ENCODE measurements at places on chromosomes 3 and 15.

GRCh38 chr3:61454801-61455200, 106.6 kb upstream of the PTPRG start:
- DNase-seq: no peak

- DNase-seq: no peak
Measured at GRCh38 chr3:178629430-178630178, 93.4 kb downstream of the KCNMB2 start.

DNA sequence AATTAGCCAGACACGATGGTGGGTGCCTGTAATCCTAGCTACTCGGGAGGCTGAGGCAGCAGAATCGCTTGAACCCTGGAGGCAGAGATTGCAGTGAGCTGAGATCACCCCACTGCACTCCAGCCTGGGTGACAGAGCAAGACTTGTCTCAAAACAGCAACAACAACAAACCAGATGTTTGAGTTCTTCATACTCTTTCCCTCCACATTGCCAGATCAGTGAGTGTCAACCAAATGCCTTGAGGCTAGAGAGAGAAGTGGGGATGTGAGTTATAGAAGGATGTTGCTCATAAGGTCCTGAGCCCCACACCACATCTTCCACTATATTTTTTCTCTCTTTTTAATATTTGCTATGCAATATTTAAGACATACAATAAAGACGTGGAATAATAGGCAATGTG, 19.8 kb downstream of the MAPKBP1 start:
- DNase-seq: no peak

DNA sequence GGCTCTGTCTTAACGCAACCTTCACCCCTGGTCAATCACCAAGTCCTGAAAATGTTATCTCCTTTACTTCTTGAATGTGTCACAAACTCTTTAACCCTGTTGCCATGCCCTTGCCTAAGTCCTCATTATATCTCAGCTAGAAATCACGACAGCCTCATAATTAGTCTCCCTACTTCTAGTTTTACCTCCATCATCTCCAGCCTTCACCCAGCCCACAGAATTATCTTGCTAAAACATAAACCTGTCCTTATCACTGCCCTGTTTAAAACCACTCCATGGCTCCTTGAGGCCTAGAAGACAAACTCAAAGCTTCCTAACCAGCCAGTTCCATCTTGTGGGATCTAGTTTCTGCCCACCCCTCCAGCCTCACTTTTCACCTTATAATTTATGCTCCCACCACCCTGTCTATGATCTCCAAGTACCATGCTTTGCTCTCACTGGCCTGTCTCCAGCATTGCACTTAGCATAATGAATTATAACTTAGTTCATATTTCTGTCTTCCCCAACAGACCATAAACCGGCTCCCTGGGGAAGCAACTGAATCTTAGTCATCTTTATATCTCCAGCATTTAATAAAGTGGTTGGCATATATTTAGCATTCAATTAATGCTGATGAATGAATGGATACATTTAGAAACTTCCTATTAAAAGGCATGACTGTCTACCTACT, 39.2 kb downstream of the GPR176 start:
- DNase-seq: no peak

DNA sequence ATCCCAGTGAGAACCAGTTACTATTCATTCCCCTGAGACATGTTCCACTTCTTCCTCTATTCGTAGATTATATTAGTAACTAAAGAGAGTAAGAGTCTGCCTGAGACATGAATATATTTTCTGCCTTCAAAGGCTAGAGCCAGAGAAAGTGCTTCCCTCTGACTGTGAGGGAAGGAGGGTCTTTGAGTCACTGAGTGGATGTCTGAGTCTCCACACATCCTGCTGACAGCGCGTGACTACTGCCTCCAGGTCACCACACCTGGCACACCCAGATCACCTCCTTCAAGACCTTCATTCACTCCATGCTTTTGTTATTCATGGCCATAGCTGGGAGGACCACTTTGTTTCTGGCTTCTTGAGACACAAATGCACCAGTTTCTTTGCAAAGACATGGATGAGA, 135.6 kb downstream of the SOX2 start:
- DNase-seq: no peak

DNA sequence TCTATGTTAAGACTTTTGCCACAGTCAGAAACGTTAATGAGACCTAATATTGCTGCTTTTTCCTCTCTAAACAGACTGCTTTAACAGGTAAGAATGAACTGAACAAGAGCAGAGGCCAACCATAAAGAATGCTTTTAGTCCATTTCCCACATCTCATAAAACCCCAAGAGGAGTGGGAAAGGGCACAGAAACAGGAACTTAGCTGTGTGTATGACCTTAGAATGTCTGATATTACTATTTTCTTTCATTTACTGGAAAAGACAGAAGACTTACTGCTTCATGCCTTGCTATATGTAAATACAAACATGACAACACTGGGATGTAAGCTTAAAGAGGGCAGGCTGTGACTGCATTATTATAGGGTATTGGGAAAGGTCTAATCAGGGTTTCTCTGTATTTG, 115.0 kb downstream of the ISL2 start:
- DNase-seq: no peak

- DNase-seq: no peak
Measured at GRCh38 chr3:42665050-42665878, 11.8 kb downstream of the ZBTB47 start.

DNA sequence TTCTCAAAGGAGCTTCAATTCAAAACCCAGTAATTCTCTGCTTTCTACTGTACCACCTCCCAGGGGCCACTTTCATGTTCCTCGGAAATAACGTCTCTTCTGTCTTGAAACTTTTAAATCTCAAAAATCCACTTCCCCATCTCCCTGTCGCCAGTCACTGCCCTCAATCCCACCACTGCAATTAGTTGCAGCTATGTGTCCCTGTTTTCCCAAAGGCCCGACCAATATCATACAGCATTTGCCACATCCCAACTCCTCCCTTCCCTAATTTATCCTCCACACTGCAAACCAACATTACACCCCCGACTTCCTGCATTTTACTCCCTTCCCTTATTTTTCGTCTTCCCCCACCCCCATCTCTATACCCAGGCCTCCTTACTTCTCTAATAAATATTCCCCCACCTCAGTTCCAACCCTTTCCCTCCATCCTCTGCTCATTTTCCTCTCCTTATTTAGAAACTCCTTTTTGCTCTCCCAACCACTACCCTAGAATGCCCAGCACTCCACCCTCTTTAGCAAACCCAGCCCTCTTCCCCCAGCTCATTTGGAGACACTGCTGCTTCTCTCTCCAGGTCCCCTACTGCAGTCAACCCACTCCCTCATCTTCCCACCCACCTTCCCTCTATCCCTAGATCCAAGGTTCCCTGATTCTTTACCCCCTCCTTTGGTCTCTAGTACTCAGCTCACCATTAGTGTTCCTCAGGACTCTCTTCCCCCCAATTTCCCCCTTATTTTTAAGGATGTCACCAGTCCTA, 1.1 kb downstream of the NPTN start:
- peak; percentile 51 for DNase-seq

- DNase-seq: peak; percentile 47
Measured at GRCh38 chr3:112132975-112133448, at the start of gene GCSAM. Gene GCSAM (minus strand): TSS chr3:112133248. CDS start chr3:112133120, 128 bp downstream.

GRCh38 chr3:149790268-149790667, 2.1 kb downstream of the ANKUB1 start:
- no peak for DNase-seq

- DNase-seq: no peak
Measured at GRCh38 chr3:13850161-13850945, 29.5 kb downstream of the WNT7A start.

DNA sequence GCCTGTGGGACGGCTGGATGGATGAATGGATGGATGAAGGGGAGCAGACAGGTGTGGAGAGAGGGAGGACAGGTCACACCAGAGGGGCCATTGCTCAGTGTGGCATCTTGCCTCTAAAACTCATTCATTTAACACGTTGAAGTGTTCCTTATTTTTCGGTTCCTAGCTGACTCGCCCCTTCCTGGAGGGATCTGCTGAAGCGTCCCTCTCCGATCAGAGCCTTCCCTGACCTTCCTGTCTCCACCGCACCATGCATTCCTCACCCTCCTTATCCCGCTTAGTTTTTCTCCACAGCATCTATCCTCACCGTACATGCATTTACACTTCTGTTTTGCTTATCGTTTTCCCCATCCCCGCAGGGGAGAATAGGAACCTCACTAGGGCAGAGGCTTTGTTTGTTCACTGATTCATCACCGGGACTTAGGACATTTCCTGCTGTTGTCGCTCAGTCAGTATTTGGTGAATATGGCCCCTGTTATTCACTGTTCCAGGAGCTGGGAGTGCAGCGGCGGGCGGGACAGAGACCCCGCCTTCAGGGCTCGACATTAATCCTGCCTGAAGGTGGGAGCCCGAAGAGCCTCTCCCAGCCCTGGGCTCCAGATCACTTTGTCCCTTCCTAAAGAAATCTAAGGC, 32.0 kb downstream of the FOXL2 start:
- no peak for DNase-seq

DNA sequence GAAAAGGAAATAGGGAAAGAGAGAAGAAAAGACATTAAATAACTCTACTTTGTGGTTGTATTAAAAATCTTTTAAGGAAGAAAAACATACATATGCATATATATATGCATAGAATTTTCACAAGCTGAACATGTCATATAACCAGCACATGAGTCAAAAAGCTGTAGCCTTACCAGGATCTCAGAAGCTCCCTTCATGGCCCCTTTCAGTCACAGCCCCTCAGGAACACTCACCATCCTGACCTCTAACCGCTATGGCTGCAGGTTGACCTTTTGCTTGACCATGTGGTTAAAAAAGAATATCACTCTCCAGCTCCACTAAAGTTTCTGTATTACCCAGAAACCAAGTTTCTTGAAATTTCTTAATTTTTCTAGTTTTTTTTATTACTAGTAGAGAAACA, 103.4 kb downstream of the CHST2 start:
- DNase-seq: no peak

- DNase-seq: peak; percentile 68
Measured at GRCh38 chr15:45714590-45715488, 80.0 kb downstream of the SQOR start.

GRCh38 chr15:44427756-44428724, 611 bp downstream of the CTDSPL2 start:
- DNase-seq: peak; percentile 76

DNA sequence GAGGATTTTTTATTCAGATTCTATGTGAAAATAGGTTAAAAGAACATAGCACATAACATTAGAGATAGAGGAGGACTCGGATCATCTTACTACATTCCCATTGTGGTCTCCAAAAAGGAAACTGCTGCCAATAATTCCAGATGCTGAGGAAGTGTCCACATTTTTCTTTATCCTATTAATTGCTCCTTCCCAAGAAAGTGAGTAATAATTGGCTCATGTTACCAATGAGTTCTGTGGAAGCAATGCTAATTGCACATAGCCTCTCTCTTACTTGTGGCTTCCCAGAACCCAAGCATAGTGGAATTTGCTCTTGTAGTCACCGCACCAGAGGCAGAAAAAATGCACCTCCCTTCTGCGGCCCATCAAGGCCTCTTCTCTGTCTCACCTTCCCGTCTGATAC, 208.4 kb downstream of the PLOD2 start:
- no peak for DNase-seq

DNA sequence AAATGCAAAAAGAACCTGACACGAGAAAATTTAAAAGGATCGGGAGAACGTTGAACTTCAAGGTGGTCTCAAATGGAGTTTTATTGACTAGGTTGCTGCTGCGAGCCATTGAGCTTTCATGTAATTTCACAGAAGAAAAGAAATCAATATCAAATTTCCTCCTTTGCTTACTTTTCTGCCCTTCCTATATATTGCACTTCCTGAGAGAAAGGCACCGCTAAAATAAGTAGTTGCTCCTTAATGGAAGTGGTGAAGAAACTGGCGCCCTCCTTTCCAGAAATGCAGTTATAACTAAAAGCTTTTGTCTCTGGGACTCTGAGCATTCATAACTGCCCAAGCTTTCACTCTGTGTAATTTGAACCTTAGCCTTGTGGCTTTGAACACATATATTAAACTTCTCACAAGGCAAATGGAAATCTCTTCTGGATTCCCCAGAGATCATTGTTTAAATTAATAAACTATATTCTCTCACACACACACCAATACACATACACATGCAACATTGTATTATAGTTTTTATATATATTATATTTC, 13.4 kb downstream of the EID1 start:
- DNase-seq: no peak

DNA sequence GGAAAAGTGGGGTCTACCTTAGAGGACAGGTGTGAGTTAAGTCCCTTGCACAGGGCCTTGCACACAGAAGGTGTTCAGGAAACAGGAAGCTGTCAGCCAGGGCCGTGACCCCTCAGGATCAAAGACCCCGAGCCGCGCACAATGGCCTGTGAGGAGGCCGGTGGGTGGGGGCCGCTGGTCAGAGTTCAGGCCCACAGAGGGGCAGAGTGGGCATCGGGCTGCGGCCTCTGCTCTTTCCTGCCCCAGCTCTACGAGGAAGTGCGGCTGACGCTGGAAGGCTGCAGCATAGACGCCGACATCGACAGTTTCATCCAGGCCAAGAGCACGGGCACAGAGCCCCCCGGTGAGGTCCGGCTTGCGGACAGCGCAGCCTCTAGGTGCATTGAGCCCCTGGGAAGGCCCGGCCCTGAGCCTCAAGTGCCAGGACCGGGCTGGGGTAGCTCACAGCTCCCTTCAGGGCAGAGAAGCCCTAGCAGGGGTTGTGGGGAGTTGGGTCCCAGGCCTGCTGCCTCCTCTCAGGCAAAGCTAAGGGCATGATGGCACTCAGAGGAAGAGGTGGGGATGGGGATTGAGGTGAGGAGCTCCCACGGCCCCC, 37.2 kb downstream of the PSTPIP1 start:
- no peak for DNase-seq

- no peak for DNase-seq
Measured at GRCh38 chr3:128486205-128486628, 6.8 kb downstream of the GATA2 start.

DNA sequence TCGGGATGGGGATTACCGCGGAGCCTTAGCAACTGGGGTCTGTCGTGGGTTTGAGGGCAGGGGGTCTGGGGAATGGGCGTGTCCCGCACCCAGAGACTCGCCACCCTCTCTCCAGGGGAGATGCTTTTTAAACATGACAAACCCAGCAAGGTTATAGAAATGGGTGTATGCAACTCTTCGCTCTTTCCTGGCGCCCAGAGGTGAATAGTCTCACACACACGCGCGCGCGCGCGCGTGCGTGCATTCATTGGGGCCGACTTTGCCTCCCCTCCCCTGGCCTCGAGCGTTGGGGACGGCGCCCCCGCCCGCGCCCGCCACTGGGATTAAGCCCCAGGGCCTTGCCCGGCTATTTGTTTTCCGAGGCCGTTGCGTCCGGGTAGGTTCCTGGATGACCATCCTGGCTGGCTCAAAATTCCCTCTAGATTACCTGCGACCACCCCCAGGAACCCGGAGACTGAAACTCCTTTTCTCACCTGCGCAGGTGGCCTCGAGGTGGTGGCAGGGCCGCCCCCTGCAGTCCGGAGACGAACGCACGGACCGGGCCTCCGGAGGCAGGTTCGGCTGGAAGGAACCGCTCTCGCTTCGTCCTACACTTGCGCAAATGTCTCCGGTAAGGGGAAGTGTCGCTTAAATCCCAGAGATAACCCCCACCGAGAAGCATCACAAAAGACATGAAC, 777 bp downstream of the GPR160 start:
- DNase-seq: no peak

DNA sequence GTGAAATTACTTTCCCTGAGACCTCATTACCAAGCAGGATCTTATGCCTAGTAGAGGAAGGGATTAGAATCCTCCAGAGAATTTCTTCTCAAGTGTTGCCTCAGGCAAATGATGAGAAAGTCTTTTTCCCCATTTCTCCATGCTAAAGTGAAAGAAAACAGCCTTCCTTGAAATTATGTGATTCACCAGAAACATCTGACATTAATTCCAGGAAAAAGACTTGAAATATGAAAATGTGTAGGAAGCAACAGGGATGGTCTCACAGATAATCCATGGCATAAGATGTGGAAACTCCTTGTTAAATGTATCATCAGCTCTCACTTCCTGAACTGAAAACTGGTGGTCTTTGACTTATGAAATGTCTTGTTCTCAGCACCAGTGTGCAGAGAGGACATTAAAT, 17.9 kb upstream of the ABI3BP start:
- DNase-seq: no peak
